ENCODE measurements at places on chromosomes 2 and 18. TPM values are rescaled to one million over a fixed set of nuclear protein-coding genes. Genes with fewer than 3 reads are reported as not detected.
A peak's percentile ranks its signal among the peaks of the same experiment; 100 is the strongest.

- H3K4me1 ChIP-seq, result no peaks in the 10 kb centered on the region
- no peaks in the 10 kb centered on the region for H3K36me3 ChIP-seq
- no peaks in the 10 kb centered on the region for H3K27me3 ChIP-seq
- H3K4me3 ChIP-seq, result no peak overlapping the region
- H3K27ac ChIP-seq, result no peak overlapping the region
Measured at GRCh38 chr2:36059691-36060090, 295.9 kb upstream of the CRIM1 start.

GRCh38 chr2:23286031-23286757, 98.8 kb upstream of the KLHL29 start:
- H3K4me1 ChIP-seq, result no peaks in the 10 kb centered on the region
- no peak overlapping the region for H3K4me3 ChIP-seq
- no peaks in the 10 kb centered on the region for H3K36me3 ChIP-seq
- no peak for DNase-seq

IGFBP5 gene
- 17.6 TPM for total RNA-seq

ZSWIM2 gene
- not detected for total RNA-seq

DNA sequence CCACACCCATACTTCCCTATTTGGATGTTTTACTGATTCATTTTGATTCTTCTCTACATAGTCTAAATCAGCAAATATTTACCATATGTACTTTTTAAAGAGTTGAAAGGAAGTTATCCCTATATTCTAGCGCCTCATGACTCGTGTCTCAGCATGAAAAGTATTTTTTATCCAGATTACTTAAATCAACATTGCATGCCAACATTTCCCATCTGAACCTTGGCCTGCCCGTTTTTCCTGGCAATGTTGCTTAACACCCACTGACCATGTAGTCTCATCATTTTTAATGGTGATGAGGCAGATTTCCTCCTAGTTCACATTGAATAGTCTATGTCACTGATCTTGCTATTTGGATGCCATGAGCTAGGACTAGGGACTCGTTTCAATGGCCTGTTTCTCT, 13.2 kb upstream of the SCYGR5 start:
- no peak for DNase-seq
- no peak overlapping the region for H3K4me3 ChIP-seq
- H3K4me1 ChIP-seq, result no peaks in the 10 kb centered on the region
- H3K27me3 ChIP-seq, result no peaks in the 10 kb centered on the region
- no peaks in the 10 kb centered on the region for H3K36me3 ChIP-seq

GRCh38 chr2:122863532-122863931, 1108.1 kb downstream of the TSN start:
- H3K27me3 ChIP-seq, result no peaks in the 10 kb centered on the region
- no peak for DNase-seq
- no peak overlapping the region for H3K27ac ChIP-seq
- no peaks in the 10 kb centered on the region for H3K4me1 ChIP-seq
- H3K4me3 ChIP-seq, result no peak overlapping the region
- no peaks in the 10 kb centered on the region for H3K36me3 ChIP-seq

GRCh38 chr2:143284087-143284675, 155.0 kb downstream of the ARHGAP15 start:
- H3K27ac ChIP-seq, result no peak overlapping the region
- H3K4me1 ChIP-seq, result no peaks in the 10 kb centered on the region
- no peaks in the 10 kb centered on the region for H3K27me3 ChIP-seq
- no peaks in the 10 kb centered on the region for H3K36me3 ChIP-seq
- peak; percentile 13 for DNase-seq

GRCh38 chr2:6103372-6103771, 411.2 kb downstream of the SOX11 start:
- H3K36me3 ChIP-seq, result no peaks in the 10 kb centered on the region
- H3K27me3 ChIP-seq, result no peaks in the 10 kb centered on the region
- no peak overlapping the region for H3K4me3 ChIP-seq
- DNase-seq, result no peak
- H3K27ac ChIP-seq, result no peak overlapping the region
- no peaks in the 10 kb centered on the region for H3K4me1 ChIP-seq

UGT1A3 gene
- total RNA-seq, result not detected

LYPD1 gene
- 1.1 TPM for total RNA-seq

DNA sequence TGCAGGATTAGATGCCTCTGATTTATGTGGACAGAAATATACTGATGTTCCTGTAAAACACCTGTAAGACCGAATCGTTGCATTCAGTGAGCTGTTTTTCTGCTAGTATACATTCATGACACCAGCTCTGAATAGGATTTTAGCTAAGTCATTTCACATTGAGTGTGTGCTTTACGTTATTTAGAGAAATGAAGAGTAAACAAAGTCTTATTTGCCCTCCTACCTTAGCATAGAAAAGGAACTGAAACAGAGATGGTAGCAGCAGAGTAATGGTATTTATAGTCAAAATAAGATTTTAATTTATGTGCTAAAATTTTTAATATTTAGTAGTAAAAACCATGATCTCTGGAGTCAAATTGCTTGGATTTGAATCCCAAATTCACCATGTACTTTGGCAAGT, 168.0 kb downstream of the CERS6 start:
- H3K4me3 ChIP-seq, result no peak overlapping the region
- no peaks in the 10 kb centered on the region for H3K4me1 ChIP-seq
- no peak overlapping the region for H3K27ac ChIP-seq
- no peaks in the 10 kb centered on the region for H3K27me3 ChIP-seq
- no peak for DNase-seq

- no peak overlapping the region for H3K4me3 ChIP-seq
- H3K27ac ChIP-seq, result no peak overlapping the region
- H3K36me3 ChIP-seq, result no peaks in the 10 kb centered on the region
- no peaks in the 10 kb centered on the region for H3K27me3 ChIP-seq
Measured at GRCh38 chr18:43547456-43547855, 270.2 kb upstream of the SYT4 start.

GRCh38 chr18:44181951-44182747, 498.5 kb upstream of the SETBP1 start:
- no peak overlapping the region for H3K27ac ChIP-seq
- DNase-seq, result no peak
- no peak overlapping the region for H3K4me3 ChIP-seq
- no peaks in the 10 kb centered on the region for H3K4me1 ChIP-seq
